ENCODE measurements at places on chromosomes 7 and 10. TPM values are rescaled to one million over a fixed set of nuclear protein-coding genes. Genes with fewer than 3 reads are reported as not detected.

Gene NEUROG3
- not detected for total RNA-seq

DNA sequence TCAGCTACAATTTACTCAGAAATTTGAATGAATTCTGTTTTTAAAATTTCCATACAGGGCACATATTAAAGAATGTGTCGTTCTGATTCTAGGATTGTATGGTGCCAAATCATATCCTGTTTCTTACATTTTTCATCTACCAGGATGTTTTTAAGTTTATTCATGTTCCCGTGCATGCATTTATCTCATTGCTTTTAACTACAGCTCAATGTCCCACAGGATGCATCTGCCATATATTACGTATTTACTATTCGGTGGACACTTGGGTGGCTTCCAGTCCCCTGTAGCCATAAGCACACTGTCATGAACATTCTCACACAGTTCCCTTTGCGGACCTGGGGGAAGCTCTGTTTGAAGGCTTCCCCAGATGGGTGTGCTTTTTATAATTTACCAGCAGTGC, 122.3 kb downstream of the CCDC71L start:
- DNase-seq: no peak

DNA sequence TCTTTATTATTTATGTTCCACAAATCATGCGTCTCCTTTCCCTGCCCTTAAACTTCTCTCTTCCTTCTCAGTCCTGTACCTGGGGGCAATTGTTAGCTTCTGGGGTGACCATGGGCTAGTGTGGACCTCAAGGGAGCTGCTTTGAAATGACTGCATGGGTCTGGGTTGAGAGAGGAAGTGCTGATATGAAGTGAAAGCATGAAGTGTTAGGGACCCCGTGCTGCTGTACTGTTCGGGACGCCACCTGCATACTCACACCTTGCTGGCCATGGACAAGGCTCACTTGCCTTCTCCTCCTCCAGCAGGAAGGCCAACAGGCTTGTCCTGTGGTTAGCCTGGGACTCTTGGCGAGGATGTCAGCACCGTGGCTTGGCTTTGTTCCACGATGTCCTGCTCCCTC, 56.7 kb downstream of the MTPN start:
- no peak for DNase-seq

Gene RSU1
- total RNA-seq: 182 TPM

Measured in HFFc6 (cell line).